Renal cortex interstitium (tissue), 15 donors: ENCODE measurements at places on chromosomes 13 and 19.

- DNase-seq = peak; percentile 89
Observed at GRCh38 chr19:49546825-49547565, 19.2 kb downstream of the RCN3 start.

- DNase-seq = no peak
Observed at GRCh38 chr13:113836768-113837559, 26.9 kb downstream of the GAS6 start.

GRCh38 chr13:29454931-29455481 is 140.5 kb downstream of the SLC7A1 start:
- DNase-seq = no peak

DNA sequence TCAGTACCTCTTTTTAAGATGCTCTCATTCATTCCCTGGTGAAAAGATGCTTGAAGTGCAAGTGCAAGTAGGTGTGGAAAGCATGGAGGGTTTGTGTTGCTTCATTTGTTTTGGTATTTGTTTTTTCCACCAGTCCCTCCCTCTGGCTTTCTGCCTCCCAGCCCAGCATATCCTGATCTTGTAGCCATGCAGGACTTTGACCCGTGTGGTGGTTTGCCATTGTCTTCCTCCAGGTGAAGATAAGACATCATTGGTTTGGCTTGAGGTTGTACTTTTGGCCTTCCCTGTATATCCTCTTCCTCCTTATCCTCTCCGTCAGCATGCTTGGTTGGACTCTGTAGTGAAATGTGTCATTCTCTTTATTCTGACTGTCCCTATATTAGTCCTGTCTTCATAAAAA is 9.1 kb downstream of the SPINT2 start:
- DNase-seq = no peak

DNA sequence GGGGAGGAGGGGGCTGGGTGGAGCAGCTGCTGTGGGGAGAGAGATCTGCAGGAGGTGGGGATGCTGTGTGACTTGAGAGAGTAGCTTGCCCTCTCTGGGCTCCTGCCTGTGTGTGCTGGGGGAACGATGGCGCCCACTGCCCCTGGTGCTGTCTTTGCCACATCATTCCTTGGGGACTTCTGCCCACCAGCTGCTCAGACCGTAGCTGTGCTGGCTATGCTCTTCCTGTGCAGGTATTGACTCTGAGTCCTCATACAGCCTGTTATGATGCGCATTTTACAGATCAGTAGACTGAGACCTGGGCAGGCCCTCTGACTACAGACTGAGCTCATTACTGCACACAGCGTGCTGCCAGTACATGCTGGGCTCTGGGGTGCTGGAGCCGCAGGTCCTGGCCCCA is 51.1 kb downstream of the DNM2 start:
- DNase-seq = no peak

DNA sequence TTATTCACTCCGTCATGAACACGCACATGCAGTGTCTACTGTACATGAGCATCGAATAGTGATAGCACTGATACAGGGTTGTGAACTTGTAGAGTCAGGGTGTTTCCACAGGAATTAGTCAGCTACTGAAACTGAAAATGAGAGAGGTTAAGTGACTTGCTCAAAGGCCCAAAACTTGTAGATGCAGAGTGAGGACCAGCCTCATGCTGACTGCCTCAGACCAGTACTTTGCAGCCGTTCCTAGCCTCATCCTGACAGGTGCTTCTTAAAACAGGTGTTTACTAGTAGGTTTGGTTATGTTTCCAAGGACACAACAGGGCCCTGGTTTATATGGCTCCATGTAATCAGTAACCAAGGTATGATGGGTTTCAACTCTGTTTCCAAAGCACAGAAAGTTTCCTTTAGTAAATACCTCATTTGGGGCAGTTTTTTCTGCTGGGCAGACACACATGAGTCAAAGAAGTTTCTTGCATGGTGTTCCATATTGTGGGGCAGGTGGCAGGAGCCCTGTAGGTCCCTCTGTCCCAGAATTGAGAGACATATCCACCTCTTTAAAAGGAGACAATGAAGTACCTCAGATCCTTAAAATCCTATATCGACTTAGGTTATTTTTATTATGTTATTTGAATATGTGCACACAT is 16.0 kb downstream of the FGF9 start:
- no peak for DNase-seq

DNA sequence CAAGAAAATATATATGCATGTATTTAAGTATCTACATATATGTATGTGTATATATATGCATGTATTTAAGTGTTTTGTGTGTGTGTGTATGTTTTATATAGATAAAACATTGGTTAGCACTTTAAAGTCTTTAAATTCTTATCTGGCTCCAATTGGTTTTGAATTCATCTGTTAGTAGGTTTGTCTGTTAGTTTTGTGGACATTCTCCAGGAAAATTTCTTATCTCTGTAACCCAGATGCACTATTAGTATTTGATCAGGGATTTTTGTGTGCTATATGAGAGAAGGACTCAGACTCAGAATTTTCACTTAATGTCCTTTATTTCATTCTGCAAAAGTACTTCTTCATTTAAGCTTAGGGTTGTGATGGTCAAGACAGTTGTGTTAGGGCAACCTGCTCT is 103.1 kb downstream of the ITGBL1 start:
- no peak for DNase-seq

DNA sequence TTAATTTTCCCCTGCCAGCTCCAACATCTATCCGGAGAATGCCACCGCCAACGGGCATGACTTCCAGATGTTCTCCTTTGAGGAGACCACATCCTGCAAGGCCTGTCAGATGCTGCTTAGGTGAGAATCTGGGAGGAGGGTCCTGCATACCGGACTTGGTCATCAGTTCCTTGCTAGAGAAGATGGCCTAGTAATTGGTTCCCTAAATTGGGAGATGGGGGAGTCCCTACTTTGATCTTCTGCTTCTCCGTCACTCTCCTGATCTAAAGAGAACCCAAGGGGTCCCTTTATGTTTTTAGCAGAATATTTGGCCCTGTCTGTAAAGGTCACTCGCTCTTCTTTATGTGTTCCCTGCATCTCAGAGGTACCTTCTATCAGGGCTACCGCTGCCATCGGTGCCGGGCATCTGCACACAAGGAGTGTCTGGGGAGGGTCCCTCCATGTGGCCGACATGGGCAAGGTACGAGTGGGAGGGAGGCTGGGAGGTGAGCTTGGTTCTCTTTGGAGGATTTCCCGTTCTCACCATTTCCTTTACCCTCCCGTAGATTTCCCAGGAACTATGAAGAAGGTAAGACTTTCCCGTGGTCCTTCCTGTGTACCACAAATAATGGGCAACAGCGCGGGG is 54.1 kb upstream of the ADGRE1 start:
- no peak for DNase-seq

GRCh38 chr19:7748171-7748570 is 837 bp upstream of the CD209 start:
- no peak for DNase-seq

- DNase-seq = no peak
Observed at GRCh38 chr13:36417331-36417730, 15.0 kb upstream of the CCNA1 start.

DNA sequence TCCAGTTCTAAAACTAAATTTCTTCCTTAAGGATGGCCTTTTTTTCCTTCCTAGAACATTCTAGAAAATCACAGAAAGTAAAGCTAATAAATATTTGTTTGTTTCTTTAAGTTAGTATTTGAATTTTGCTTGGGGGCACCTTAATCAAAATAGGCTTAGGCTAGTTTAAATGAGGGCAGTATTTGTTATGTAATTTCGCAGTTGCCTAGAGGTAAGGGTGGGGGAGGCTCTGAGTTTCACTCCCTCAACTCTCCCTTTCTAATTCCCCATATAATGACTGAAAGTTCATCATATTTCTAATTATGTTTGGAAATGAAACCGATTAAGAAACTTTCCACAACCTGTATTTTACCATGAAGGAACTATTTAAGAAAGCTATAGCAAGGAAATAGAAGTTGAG is 40.6 kb downstream of the PCDH17 start:
- DNase-seq = no peak

DNA sequence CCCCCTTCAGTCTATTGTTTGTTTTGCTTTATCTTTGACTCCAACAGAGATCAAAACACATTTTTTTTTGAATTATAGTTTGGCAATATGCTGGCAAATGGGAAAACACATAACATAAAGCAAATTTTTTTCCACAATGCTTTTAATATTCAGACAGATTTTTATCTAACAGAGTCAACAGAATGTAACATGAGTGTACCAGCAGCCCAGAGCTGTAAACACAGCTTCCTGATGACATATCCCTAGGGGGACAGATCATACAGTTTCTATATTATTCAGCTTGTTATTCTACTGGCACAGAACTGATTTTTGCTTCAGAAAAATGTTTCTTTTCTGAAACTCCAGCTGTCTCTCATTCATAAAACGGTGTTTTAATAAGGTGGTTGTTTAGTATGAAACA is 168.8 kb downstream of the OLFM4 start:
- DNase-seq = no peak

DNA sequence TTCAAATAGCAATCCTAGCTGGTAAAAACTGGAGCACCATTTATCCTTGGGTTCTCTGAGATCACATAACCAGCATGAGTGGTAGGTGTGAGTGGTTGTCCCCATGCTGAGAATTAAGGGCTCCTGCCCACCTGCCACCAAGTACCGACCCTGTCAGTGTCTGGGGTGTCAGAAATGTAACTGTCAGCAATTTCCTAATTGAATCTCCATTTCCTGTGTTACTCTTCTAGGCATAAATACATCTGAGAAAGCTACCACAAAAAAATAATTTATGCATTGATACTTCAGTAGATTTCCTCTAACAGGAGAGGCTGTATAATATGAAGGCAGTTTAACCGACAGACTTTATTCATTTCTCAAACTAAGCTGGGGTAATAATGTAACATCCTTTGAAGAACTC is 25.1 kb downstream of the CPB2 start:
- no peak for DNase-seq

- DNase-seq = no peak
Observed at GRCh38 chr19:55670280-55671053, 4.6 kb upstream of the EPN1 start.

- DNase-seq = no peak
Observed at GRCh38 chr13:105412171-105412570, 1123.3 kb downstream of the EFNB2 start.

- DNase-seq = no peak
Observed at GRCh38 chr19:10258080-10258710, 6.2 kb downstream of the MRPL4 start.

DNA sequence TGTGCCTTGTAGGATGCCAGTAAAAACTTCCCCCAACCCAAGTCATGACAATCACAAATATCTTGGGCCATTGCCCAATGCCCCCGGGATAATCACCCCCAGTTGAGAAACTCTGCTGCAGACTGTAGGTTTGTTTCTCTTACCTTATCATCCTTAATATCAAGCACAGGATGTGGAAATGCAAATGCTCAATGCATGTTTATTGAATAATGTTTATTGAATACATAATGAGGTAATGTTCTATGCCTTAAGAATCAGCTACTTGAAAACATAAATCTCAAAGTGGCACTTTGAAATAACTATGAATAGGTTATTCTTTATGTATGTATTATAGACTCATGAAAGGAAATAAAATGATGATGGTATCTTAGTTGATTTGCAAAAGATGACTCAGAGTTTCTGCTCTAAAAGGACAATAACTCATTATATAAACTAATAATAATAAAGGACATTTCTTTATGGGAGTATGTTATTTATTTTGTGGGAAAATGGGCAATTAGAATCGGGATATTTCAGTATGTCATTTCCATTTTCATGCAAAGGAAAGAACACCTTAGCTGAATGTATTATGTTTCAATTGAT is 414.2 kb downstream of the EFNB2 start:
- DNase-seq = no peak

- DNase-seq = no peak
Observed at GRCh38 chr13:80259159-80259558, 81.8 kb downstream of the SPRY2 start.

DNA sequence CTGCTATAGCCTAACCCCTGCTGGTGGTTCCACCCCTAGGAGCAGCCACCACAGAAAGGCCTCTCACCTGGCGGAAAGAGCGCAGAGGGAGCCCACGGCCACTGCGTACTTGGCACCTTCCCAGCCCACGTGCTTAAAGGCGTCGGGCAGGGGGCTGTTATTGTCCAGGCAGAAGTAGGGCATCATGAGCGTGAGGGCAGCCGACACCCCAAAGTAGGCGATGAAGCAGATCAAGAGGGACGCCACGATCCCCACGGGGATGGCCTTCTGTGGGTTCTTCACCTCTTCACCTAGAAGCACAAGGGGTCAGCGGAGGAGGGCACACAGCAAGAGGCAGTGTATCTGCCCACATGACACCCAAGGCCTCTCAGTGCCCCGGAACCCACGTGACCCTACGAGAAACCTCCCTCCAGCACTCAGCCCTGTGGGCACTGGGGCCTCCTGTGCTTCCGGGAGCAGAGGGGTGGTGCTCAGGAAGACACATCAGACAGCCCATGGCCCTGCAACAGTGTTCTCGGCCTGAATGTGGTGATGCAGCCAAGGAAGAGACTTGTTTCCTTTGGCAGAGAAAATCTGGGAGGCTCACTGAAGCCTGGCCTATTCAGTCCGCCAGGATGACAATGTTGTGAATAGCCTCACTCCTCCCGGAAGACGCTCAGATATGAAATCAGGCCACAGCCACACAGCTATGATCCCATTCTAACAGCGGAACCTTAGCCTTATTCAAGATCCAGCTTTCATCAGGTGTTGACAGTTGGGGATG is 72.1 kb downstream of the SLC7A1 start:
- DNase-seq = no peak

DNA sequence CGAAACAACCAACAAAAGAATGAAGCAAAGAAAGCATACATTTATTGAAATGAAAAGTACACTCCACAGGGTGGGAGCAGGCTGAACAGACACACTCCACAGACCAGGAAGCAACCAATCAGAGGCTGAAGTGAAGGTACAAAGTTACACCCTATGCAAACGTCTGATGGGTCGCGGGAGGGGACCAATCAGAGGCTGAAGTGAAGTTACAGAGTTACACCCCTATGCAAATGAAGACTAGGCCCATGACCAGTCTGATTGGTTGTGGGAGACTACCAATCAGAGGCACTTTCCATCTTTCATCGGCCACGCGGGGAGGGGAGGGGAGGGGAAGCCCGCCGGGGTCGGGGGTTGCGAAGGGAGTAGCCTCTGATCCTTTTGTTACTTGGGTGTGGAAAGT is 12.4 kb upstream of the FBL start:
- peak; percentile 76 for DNase-seq
